Activated CD8-positive, alpha-beta memory T cell treated with anti-CD3 and anti-CD28 coated beads for 4 hours (primary cell): ENCODE measurements at places on chromosomes 2 and 18.

DNA sequence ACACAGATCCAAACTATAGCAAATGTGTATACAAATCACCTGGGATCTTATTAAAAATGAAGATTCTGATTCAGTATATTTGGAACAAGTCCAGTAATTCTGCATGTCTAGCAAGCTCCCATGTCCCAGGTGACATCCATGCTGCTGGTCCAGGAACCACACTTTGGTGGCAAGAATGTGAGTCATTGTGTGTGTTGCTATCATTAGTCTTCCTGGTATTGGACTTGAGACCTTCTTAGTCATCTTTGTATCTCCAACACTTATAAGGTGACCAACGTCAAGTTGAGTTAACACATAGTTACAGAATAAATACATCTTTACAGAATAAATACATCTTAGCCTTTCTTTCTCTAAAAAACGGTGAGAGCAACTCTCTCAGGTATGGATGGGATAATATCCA is 107.9 kb upstream of the NDUFV2 start:
- no peak for DNase-seq

GRCh38 chr18:12595571-12596255 is 62.2 kb downstream of the SPIRE1 start:
- no peak for DNase-seq

DNA sequence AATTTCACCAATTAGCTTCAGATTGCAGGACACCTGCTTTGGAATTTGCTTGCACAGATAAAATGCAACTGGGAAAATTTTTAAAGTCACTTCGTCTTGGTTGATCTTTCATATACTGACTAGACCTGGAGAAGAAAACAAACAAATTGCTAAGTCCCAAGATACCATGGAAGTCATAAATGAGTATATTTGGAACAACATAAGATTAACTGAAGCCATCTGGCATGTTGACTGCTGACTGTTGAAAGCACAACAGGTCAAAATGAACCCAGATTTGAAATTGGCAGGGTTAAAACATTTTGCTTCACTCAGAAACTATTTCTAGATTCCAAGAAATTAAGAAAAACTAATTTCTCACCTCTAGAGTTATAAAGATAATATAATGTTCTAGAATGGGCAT is 470.7 kb downstream of the LPIN1 start:
- no peak for DNase-seq

GRCh38 chr2:195769975-195770374 is 112.9 kb downstream of the SLC39A10 start:
- no peak for DNase-seq

DNA sequence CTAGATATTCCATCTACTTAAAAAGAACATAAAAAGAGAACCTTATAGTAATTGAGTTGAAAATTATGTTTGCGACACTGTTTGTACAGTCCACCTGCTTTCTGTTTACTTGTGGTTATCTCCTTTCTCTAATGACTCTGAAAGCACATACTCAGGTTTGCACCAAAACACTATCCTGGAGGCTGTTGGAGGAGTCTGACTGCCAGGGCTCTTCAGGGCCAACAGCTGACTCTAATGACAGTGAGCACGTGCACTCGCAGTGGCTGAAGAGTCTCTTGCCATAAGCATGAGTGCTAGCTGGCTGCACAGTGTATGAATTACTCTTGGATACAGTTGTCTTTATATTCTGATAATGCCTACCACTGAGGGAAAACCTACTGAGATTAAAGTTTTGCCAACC is 16.7 kb upstream of the GLS start:
- DNase-seq, result no peak

DNA sequence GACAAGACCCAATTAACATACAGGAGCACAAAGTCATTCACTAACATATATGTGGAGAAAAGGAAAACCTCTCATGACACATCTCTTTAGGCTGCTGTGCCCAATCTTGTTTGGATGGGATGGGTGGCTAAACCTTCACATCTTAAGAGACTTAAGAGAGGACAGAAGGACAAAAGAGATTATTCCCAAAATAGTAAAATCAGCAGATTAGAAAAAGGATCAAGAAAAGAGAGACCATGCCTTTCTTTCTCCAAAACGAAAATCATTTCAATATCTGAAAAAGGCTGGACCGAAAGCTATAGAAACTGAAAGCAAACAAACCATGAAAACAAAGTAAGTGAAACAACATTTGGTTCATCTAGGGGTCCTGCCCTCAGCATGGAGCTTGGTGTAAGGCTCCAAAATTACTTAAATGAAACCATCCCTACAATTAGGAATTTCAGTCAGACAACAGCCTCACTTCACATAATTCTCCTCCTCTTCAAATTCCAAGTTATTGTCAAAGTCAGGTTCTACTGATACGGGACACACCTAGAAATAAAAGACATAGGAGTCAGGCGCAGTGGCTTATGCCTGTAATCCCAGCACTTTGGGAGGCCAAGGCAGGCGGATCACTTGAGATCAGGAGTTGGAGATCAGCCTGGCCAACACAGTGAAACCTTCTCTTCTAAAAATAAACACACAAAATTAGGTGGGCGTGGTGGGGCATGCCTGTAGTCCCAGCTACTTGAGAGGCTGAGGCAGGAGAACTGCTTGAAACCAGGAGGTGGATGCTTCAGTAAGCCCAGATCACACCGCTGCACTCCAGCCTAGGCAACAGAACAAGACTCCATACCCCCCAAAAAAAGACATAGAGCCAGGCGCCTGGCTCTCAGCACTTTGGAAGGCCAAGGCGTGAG is 5.2 kb downstream of the STARD7 start:
- no peak for DNase-seq

DNA sequence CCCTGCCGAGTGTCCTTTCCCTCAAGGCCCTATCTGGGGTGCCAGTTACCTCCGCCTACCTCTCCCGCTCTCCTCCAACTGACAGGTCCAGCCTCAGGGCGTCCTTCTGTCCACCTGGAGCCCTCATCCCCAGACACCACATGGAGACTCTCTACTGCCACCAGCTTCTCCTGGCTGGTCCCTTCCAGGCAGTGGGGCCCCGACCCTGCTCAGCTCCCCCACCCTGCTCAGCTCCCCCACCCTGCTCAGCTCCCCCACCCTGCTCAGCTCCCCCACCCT is 74.0 kb upstream of the ODC1 start:
- DNase-seq, result no peak

DNA sequence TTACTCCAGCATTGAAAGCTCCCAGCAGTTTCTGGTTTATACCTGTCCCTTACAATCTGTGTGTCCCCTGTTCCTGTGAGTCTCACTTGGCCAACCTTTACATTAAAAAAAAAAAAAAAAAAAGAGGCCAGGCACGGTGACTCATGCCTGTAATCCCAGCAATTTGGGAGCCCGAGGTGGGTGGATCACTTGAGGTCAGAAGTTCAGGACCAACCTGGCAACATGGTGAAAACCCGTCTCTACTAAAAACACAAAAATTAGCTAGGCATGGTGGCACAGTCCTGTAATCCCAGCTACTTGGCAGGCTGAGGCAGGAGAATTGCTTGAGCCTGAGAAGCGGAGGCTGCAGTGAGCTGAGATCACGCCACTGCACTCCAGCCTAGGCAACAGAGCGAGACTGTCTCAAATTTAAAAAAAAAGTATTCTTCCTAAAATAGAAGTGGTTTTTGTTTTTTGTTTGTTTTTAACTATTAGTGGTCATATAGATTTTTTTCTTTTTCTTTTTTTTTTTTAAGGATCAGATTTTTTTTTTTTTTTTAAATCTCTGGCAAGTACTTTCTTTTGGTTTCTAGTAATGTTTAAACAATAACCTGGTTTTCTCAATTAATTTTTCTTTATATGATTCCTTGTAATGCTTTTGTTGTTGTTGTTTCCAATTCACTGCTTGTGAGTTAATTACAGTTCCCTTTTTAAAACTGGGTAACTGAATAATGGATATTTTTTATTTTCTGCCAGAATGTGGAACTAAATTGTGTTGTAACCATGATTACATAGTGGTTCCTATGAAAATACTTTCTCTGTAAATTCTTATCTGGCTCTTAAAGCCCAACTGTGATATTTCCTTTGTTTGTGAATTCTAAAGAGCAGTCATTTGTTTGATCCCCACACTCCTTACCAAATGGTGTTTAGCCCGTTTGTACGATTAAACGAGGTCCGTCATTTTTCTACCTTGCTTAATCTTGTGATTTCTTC is 116.8 kb downstream of the CTAGE1 start:
- no peak for DNase-seq

GRCh38 chr2:134441153-134441863 is 187.4 kb downstream of the MGAT5 start:
- DNase-seq, result no peak

GRCh38 chr2:109519513-109519912 is 94.3 kb downstream of the SEPTIN10 start:
- DNase-seq, result no peak

DNA sequence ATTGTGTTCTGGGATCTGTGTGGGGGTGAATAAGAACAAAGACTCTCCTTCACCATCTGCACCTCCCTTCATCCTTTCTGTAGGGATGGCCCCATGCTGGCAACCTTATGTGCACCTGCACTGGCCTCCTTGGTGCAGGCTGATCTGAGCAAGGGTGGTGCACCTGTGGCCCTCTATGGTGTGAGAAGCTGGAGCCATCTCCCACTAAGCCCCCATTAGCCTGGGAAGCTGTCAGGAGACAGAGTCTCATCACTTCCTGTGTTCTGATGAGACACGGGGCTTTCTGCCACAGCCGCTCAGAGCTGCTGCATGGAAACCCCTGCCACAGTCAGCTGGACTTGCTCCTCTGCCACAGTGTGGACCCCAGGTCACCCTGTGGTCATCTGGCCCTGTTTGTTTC is 565.3 kb upstream of the SALL3 start:
- no peak for DNase-seq

GRCh38 chr2:134818321-134818720 is 20.1 kb upstream of the ACMSD start:
- DNase-seq, result no peak

DNA sequence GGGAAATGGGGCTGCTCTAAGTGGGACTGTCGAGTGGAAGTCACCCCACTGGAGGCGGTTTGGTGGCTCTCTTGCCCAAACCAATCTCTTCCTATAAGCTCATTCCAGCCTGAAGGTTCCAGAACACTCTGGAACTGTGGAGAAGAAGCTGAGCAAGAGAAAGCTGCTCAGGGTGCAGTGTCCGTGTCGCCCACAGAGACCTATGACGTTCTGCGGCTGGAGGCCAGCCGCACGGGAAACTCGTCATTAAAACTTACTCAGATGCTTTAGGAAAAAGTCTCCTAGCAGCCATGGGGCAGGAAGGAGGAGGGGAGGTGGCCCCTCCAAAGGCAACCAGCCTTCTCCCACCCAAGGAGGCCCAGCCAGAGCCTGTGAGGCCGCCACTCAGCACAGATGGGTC is 41.7 kb downstream of the ADCY3 start:
- DNase-seq, result no peak

- DNase-seq, result peak; percentile 13
Measured at GRCh38 chr2:102094917-102095316, 47.6 kb upstream of the IL1R1 start.

DNA sequence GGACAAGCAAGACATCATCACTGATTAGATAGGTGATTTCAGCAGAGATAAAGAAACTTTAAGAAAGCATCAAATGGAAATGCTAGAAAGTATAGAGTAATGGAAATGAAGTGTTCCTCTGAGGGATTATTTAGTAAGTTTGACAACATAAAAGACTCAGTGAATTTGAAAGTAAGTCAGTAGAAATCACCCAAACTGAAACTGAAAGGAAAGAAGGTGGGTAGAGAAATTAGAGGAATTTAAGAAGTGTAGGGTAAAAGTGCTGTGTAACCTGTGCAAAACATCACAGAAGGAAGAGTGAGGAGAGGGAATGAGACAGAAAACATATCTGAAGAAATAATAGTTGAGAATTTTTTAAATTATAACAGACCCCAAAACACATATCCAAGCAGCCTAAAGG is 343.1 kb downstream of the CBLN2 start:
- no peak for DNase-seq

GRCh38 chr2:99982744-99983143 is 159.6 kb downstream of the AFF3 start:
- DNase-seq, result no peak

GRCh38 chr18:31056296-31056695 is 13.8 kb upstream of the DSC3 start:
- no peak for DNase-seq

GRCh38 chr2:113185664-113186432 is 12.1 kb downstream of the PSD4 start:
- DNase-seq, result no peak

DNA sequence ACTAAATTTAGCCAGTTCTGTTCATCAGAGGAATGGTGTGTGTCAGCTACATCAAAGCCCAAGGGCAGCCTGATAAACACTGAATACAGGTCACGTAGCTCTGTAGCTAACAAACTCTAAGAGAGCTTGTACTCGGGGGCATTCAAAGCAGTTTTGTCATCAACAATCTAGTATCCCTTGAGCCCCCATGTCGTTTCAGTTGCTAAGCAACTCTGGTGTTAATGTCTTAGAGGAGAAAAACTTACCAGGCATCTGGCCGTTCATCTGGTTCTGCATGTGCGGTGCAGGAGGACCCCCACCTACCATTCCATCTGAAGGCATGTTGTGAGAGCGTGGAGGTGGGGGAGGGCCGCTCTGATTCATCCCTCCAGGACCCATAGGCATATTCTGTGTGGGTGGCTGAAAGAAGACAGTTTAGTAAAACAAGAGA is 33.1 kb downstream of the SS18 start:
- DNase-seq, result no peak

GRCh38 chr2:84946204-84947009 is 24.6 kb upstream of the KCMF1 start:
- DNase-seq, result peak; percentile 72

DNA sequence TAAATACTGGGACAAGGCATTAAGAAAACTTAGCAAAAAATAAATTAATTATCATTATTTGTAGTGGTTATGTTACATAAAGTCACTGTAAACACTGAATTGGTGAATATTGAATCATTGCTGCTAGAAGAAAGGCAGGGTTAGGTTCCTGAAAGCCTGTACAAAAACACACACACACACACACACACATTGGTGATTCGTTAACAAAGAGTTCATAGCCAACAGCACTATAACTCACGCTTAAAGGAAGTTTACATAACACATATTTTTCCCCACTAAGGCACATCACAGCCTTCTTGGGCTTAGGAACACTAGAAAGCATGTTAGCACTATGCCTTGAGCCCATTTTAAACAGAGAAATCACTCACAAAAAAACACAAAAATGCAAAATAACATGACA is 690.0 kb upstream of the PIK3C3 start:
- no peak for DNase-seq

GRCh38 chr2:42770288-42771131 is 6.6 kb upstream of the OXER1 start:
- DNase-seq, result no peak

- no peak for DNase-seq
Measured at GRCh38 chr2:147247749-147248148, 597.1 kb upstream of the ACVR2A start.

DNA sequence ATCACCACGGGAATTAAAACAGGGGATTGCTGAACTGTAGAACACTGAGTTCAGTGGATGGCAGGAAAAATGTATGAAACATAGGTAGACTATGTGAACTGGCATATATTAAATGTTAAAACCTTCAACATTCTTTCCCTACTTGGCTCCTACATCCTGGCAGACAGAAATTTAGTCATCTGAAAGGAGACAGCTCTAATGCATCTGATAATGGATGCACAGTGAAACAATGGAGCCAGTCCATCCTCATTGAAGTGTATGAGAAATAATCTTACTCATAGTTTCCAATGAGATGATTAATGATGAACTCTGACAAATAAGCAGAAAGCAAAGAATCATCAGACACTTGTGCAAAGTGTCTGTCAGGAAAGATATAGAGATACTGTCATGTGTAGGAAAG is 1629.7 kb upstream of the TMEFF2 start:
- DNase-seq, result no peak

- no peak for DNase-seq
Measured at GRCh38 chr2:141569941-141570340, 560.9 kb downstream of the LRP1B start.
